ENCODE measurements at places on chromosomes 1 and 21. TPM values are rescaled to one million over a fixed set of nuclear protein-coding genes. Genes with fewer than 3 reads are reported as not detected.

DNA sequence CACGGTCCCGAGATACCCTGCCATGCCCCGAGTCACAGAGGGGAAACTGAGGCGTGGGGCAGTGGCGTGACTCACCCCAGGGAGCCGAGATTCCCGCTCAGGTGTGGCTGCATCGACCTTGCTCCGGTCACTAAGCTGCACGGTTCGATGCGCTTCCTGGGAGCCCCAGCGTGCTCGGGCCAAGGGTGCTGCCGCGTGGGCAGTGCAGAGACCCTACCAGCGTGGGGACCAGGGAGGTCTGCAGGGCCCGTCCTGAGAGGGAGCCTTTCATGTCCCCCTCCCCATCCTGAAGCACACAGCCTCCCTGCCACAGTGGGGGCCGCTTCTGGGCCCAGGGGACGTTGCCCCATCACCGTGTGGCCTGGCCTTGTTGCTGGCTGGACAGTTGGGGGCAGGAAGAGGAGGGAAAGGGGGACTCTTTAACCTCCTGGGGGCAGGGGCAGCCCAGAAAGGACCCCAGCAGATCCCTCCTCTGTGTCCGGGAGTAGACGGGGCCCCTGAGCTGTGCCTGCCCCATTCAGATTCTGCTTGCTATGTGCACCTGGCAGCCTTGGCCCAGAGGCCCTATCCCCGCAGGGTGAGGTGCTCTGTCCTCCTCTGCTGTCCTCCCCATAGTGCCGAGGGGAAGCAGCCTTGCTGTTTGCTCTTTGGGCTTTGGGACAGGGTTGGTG lies 52.3 kb downstream of the COL18A1 start:
- DNase-seq, result no peak

GRCh38 chr1:177017287-177017852 lies 147.1 kb downstream of the ASTN1 start:
- no peak for DNase-seq

DNA sequence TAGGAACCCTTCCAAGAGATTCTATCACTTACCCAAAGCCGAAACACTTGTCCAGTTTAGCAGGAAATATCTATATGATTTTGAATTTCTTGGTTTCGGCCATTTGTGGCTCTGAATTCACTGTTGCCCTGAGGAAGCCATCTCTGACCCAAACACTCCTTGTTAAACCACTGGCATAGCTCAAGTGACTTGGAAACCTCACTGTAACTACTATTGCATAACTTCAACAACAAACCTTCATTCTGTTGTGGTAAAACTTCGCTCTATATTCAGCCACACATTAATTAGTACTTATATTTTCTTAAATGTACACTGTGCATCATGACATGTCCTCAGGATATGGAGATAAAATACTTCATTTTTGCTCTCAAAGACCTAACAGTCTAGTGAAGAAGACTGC lies 63.2 kb downstream of the ST6GALNAC3 start:
- no peak for DNase-seq

Gene FNBP1L
- polyA plus RNA-seq, result 48.9 TPM

Gene GPA33
- 0.74 TPM for polyA plus RNA-seq

Gene OR2M2
- not detected for polyA plus RNA-seq
